ENCODE measurements at places on chromosomes 6 and 20.

- no peak for DNase-seq
Measured at GRCh38 chr6:8888468-8888867, 453.1 kb upstream of the SLC35B3 start.

DNA sequence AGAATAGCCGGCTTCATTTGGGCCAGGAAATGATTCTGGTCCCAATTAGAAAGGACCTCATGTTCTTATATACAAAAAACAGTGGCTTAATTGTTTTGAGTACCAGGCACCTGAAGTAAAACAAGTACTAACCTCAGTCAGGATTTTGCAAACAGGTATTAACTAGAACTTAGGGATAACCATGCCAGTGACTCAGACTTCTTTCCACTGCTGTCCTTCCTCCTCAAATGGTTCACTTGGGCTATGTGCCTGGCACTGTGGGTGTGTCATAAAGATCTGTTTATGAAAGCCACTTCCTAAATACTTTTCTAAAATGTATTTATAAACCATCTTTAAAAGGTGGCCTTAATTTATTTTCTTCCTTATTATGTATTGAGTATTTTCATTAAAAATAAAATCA is 10.7 kb downstream of the CLDN20 start:
- DNase-seq = peak; percentile 58

- peak; percentile 50 for DNase-seq
Measured at GRCh38 chr6:85347812-85348211, 102.1 kb upstream of the NT5E start.

DNA sequence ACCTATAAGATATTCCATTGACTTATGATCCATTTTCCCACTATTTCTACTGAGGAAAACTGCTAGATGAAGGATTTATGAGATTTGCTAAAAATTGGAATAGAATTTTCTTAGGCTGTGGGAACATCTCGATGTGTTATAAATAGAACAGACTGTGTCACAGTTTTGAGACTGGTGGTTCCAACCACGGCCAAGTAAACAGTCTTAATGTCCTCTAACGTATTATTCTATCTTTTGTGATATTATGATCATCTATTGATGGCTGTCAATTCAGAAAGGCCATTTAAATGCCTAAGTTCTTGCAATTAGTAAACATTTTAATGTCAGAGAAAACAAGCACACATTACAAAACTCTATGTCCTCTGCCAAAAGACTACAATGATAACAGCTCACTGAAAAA is 71.5 kb upstream of the PLN start:
- no peak for DNase-seq

GRCh38 chr6:6605873-6606272 is 17.4 kb downstream of the LY86 start:
- DNase-seq = no peak

GRCh38 chr20:10919396-10920140 is 245.8 kb upstream of the JAG1 start:
- DNase-seq = peak; percentile 70

DNA sequence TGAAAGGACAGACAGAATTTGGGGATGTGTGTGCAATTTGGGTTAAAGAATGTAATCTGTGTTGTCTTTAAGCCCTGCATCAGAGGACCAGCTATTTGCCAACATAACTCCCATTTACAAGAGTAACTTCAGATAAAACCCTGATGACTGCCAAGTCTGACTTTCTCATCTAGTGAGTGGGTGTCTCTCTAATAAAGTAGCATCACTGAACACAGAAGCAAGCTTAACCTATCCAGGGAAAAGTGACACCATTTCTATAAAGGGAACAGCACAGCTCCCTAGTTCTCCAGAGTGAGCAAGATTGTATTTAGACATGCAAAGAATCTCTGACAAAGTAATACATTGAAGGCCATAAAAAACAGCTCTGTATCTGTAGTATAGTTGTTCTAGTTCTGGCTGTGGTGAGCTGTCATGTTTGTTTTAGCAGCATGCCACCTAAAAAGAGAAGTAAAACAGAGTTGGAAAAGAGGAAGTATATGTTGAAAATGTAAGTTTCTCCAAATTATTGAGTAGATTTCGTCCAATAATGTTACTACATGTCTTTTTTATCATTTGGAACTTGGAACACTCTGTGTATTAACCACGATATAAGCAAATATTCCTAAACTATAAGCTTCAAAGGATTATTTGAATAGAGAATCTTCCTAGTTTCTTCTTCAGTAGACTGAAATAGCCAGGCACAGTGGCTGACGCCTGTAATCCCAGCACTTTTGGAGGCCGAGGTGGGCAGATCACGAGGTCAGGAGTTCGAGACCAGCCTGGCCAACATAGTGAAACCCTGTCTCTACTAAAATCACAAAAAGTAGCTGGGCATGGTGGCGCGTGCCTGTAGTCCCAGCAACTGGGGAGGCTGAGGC is 8.8 kb upstream of the PIM1 start:
- peak; percentile 58 for DNase-seq

- DNase-seq = no peak
Measured at GRCh38 chr6:20997143-20997769, 463.0 kb downstream of the CDKAL1 start.

GRCh38 chr20:59001068-59001448 is 6.0 kb downstream of the CTSZ start:
- no peak for DNase-seq

DNA sequence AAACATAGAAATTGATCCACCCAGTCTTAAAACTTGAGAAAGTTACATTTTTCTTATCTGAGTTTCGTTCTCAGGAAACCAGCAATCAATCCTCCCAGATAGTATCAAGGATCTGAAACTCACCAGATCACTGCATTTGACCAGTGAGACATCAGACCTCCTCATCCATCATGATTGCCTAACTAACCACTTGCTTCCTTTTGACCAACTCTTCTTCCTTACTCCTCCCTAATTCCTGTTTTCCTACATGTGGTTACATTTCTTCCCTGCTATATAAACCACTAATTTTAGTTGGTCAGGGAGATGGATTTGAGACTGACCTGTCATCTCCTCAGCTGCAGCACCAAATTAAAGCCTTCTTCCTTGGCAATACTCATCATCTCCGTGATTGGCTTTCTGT is 357.1 kb upstream of the POU3F2 start:
- DNase-seq = no peak

- DNase-seq = no peak
Measured at GRCh38 chr6:150967381-150967780, 101.9 kb downstream of the MTHFD1L start.

- DNase-seq = no peak
Measured at GRCh38 chr6:170151321-170151771, 139.5 kb downstream of the DLL1 start.

- no peak for DNase-seq
Measured at GRCh38 chr6:25787428-25787827, 32.9 kb downstream of the SLC17A4 start.

DNA sequence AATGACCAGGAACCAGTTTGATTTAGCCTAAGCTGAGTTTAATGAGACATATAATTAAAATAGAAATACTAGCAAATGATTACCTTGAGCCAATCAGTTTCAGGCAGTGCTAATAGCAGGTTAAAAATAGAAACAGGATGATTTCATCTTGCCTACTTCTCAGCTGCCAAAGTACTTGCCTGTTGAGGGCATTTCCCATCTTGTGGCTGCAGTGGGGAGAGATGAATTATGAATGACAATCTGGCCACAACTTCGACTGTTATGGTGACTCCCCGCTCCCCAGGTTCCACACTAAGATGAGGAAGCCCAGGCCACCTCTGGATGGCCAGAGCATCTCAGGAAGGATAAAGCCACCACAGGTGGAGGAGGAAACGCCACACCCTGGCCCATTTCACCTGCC is 31.3 kb downstream of the MBOAT1 start:
- DNase-seq = no peak

DNA sequence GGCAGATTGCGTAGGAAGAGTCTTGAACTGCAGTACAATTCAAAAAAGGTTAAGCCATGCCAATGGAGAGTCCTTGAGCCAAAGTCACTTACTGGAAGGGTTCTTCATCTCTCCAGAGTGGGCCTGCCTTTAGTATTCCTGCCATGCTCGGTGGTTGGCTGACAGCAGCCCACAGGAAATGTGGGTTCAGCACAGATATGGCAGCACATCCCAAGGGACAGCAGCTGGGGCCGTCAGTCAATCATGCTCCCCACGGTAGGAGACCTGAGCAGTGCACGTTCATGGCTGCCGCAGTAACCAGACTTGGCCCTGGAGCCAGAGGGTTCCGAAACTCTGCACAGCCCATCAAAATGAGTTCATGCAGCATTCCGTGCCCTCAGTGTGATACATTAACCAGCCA is 63.6 kb upstream of the SIRPA start:
- no peak for DNase-seq

DNA sequence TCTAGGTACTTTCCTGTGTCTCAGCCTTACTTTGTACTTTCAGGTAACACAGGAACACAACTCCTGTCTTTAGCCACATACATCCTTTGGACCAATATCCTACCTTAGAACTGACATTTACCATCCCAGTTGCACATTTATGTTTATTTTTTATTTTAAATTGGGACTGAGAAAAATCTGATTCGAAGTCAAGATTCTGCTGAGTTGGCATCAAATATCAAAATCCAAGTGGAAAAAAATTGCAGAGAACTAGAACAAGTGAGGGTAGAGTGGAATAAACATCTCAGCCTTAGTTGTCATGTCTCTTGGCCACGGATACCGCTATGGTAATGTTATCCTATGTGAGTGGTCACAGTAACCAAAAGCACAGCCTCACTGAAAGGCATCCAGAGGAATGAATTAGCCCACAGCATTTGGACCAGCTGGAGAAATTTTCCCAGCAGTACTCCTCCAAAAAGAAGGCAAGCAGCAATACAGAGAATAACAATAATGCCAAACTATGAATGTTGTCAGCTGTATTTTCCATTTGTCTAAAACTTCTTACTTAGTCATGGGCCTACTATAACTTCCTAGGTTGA is 17.6 kb upstream of the EYA4 start:
- DNase-seq = no peak

DNA sequence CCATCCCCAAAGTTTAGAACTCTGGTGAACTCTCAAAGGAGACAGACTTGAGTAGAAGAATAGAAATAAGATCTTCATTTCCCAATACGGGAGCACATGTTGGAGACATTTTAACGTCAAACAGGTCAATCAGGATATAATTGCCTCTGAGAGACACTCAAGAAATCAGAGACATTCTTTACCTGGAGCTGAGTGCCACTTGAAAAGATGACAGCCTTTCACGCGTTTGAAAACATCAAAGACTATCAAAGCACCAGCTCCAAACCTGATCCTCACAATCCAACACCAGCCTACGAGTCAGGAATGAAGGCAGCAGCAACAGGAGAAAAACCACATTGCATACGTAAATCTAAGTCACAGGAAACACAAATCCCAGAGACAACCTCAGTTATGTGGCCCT is 571.5 kb upstream of the CDH4 start:
- DNase-seq = no peak

DNA sequence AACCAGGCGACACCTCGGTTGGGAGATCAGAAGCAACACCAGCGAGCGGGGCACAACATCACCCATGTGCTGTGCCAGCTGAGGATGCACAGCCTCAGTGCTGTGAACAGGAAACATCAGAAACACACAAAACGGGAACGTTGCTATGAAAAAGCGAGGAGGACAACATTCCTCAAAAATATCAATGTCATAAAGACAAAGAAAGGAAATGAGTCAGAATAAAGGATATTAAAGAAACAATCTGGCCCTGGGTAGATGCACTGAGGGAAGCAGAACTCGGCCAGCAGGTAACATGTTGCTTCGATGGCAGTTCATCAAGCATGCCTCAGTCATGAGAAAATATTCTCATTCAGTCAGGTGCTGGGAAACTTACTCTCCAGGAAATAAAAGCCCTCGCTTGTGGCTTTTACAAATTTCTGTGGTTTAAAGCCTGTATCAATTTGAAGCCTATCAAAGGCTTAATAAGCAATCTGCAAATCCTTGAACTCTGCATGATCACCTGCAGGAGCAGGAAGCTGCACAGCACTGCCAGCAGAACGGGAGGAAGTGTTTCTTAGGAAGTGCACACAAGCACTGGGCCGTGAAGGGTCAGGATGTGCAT is 77.5 kb downstream of the GINS1 start:
- no peak for DNase-seq

DNA sequence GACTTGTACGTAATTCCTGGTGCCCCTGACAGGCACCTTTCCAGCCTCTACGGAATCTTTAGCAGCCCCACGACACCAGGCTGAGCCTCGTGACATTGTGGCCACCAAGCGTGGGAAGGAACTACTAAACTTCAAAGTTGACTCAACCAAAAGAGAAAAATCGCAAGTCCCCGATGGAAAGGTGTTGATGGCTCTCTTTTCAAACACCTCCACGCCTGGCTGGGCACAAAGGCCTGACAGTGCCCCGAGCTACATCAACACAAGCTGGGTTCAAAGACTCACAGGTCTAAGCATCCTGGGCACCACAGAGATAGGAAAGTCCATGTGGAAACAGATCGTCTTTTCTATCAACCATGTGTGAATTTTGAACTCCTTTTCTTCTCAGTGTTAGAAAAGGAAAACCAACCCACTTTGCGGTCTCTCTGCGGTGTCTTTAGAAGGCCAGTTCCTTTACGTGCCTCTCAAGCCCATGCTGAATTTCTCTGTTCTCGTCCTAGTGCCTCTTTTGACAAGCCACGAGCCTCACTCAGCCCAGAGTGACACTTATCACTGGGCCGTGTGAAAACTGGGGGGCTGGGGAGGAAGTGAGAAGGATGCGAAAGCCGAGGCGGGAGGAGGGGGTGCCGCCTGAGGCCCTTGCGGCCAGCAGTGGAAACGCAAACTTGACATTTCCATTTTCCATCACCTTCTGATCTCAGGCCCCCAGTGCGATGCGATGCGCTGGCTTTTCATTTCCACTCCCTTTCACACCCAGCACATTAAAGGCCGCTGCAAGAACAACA is 59.4 kb downstream of the GFOD1 start:
- DNase-seq = no peak

- no peak for DNase-seq
Measured at GRCh38 chr6:112257178-112257855, 3.0 kb upstream of the LAMA4 start.

DNA sequence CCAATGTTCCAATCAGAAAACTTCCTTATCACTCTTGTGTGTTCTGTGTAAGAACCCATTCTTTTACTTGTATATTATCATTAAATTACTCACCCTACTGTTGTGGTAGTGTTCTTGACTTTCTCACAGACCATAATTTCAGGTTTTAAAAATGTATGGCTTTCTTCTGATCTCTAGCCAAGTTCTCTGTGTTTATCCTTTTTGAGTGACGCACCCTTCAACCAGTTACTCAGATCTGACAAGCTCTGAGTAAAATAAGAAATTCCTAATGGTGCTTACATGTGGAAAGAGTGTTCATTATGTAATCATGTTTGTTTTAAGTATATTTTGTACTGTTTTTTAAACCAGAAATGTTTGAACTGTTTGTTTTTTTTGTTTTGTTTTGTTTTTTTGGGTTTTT is 11.0 kb downstream of the TBPL1 start:
- peak; percentile 35 for DNase-seq

GRCh38 chr20:60624066-60624465 is 628.0 kb upstream of the CDH4 start:
- no peak for DNase-seq

GRCh38 chr6:42901538-42901957 is 14.3 kb upstream of the PTCRA start:
- DNase-seq = peak; percentile 78

DNA sequence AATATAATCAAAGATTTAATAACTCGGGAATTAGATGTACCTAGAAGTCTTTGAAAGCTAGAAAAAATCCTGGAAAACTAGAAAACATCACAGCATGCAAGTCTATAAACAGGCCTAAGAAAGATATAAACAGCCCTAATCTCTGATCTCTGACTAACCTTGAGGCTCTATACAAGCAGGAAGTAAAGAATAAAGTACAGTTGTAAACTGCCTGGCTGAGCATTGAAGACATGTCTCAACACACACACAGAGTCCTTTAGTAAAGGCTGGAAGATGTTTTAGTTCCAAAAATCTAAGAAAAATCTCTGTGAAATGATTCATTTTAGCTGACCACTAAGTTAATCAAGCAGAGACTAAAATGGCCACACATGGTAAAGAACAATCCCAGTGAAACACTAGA is 774.5 kb downstream of the EYS start:
- DNase-seq = no peak
